Urinary bladder (tissue), 4 donors: ENCODE measurements at places on chromosomes 1 and 21. TPM values are rescaled to one million over a fixed set of nuclear protein-coding genes. Genes with fewer than 3 reads are reported as not detected.

TSPEAR gene
- total RNA-seq, result 0.21 TPM

HES3 gene
- not detected for total RNA-seq

IGSF5 gene
- total RNA-seq, result 0.69 TPM

NPHP4 gene
- 6.8 TPM for total RNA-seq

DRAXIN gene
- 0.21 TPM for total RNA-seq

SLAMF8 gene
- total RNA-seq, result 0.69 TPM

FCRL1 gene
- total RNA-seq, result 0.63 TPM

CNR2 gene
- total RNA-seq, result 0.11 TPM

FMO2 gene
- total RNA-seq, result 1.7 TPM

PRMT6 gene
- 19.6 TPM for total RNA-seq

SPRR2E gene
- not detected for total RNA-seq

SH2D1B gene
- total RNA-seq, result 0.37 TPM

FAM151A gene
- total RNA-seq, result not detected

KDM5B gene
- total RNA-seq, result 189 TPM

ST7L gene
- 38.1 TPM for total RNA-seq

EPHB2 gene
- 16.2 TPM for total RNA-seq

EBNA1BP2 gene
- total RNA-seq, result 30.3 TPM

MNDA gene
- total RNA-seq, result 9.0 TPM

RAB42 gene
- 6.1 TPM for total RNA-seq

MXRA8 gene
- total RNA-seq, result 62.7 TPM

IL20 gene
- total RNA-seq, result not detected

NECTIN4 gene
- 12.2 TPM for total RNA-seq

OPTC gene
- not detected for total RNA-seq

RGS1 gene
- total RNA-seq, result 51.2 TPM

INSRR gene
- 0.11 TPM for total RNA-seq

TMIGD3 gene
- 0.74 TPM for total RNA-seq
